Motor neuron (in vitro differentiated cells): ENCODE measurements at places on chromosomes 16 and 17. TPM values are rescaled to one million over a fixed set of nuclear protein-coding genes. Genes with fewer than 3 reads are reported as not detected.

GRCh38 chr16:66161942-66162341 is 204.5 kb upstream of the CDH5 start:
- no peak for ATAC-seq

MMP25 gene
- 0.06 and 0.11 TPM in 2 replicates for total RNA-seq

GRCh38 chr16:28063591-28064061 is at the start of gene GSG1L:
TSS of gene GSG1L (minus strand) at chr16:28063714. CDS start at chr16:28063424, 290 bp downstream.
- peak; percentile 70 for ATAC-seq

CLEC3A gene
- total RNA-seq: 0.21 TPM in 1 of 2 replicates, not detected in the other

GRCh38 chr17:72463287-72464102 is 342.7 kb downstream of the SOX9 start:
- ATAC-seq: no peak

- ATAC-seq: no peak
These were observed 79.9 kb downstream of the MRC2 start for GRCh38 chr17:62707425-62707739.

DNA sequence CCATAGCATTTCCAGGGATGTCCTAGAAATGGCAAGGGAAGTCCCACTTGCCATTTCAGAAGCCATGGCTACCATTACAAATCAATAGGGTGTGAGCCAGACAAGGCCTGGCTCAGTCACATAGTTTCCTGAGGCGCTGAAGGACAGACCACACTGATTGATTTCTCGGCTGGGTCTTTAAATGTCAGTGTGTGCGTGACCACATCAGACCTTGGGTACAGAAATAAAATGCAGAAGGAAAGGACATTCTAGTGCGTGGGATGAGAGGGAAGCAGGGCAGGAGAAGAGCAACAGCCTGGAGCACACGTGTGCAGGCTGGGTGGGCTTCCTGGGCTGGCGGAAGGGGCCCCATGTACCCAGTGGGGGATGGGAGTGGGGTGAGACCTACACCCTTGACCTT is 58.7 kb upstream of the LYRM9 start:
- no peak for ATAC-seq

DNA sequence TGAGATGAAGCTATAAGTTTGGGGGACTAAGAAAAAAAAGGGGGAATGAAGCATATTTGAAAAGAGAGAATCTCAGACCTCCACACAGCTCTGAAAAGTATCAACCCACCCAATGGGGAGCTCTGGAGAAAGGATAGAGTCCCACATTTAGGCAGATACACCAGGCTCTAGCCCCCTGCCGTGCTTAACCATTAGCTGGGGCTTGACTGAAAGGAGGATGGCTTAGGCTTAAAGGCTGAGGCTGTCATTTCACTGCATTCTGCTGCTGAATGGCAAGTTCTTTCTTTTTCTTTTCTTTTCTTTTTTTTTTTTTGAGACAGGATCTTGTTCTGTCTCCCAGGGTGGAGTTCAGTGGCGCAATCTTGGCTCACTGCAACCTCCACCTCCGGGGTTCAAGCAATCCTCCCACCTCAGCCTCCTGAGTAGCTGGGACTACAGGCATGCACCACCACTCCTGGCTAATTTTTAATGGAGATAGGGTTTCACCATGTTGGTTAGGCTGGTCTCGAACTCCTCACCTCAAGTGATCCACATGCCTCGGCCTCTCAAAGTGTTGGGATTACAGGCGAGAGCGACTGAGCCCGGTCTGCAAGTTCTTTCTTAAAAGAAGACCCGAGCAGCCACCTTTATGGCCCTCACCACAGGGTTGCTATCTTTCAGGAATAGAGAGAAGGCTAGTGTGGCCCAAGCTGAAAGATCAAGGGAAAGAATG is 9.0 kb upstream of the MMP2 start:
- no peak for ATAC-seq

CD300E gene
- not detected in 2 replicates for total RNA-seq

DNA sequence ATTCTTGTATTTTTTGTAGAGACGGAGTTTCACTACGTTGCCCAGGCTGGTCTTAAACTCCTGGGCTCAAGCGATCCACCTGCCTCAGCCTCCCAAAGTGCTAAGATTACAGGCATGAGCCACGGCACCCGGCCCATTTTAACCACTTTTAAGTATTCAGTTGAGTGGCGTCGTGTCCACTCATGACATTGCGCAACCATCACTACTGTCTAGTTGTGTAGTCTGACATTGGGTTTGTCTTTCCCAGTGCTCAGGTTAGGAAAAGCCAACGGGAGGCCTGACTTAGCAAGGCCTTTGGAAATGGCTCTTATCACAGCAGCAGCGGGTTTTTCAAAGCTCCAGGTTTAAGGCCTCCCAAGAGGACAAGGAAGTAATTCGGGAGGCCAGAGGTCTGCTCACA is 58.7 kb downstream of the LITAF start:
- ATAC-seq: no peak
